ENCODE measurements at places on chromosomes 12 and 14. TPM values are rescaled to one million over a fixed set of nuclear protein-coding genes. Genes with fewer than 3 reads are reported as not detected.

Gene LMO3
- total RNA-seq = 50.6 TPM

Gene ZNF641
- total RNA-seq = 8.9 TPM

Gene CLEC4C
- total RNA-seq = not detected

Gene ASIC1
- 8.2 TPM for total RNA-seq

Gene ANKRD33
- total RNA-seq = not detected

Gene CCDC175
- not detected for total RNA-seq
